ENCODE measurements at places on chromosomes 2 and 18. TPM values are rescaled to one million over a fixed set of nuclear protein-coding genes. Genes with fewer than 3 reads are reported as not detected.

STAMBP gene
- polyA plus RNA-seq: 50.2 TPM

RTP5 gene
- not detected for polyA plus RNA-seq

SP100 gene
- 123 TPM for polyA plus RNA-seq

TUBA3D gene
- polyA plus RNA-seq: not detected

CRYGD gene
- polyA plus RNA-seq: not detected

TMEM163 gene
- polyA plus RNA-seq: 0.08 TPM

FSHR gene
- not detected for polyA plus RNA-seq

REL gene
- 14.6 TPM for polyA plus RNA-seq

NEU2 gene
- not detected for polyA plus RNA-seq

MYCN gene
- not detected for polyA plus RNA-seq

ZNF521 gene
- not detected for polyA plus RNA-seq

COL3A1 gene
- polyA plus RNA-seq: not detected

SUCLG1 gene
- 94.7 TPM for polyA plus RNA-seq

ST6GAL2 gene
- polyA plus RNA-seq: not detected

C2orf15 gene
- polyA plus RNA-seq: 2.6 TPM

CACNB4 gene
- polyA plus RNA-seq: not detected

C2orf66 gene
- polyA plus RNA-seq: not detected

NEDD4L gene
- polyA plus RNA-seq: 4.4 TPM

ANKRD30BL gene
- polyA plus RNA-seq: not detected

SP5 gene
- not detected for polyA plus RNA-seq

TFPI gene
- polyA plus RNA-seq: not detected

HOXD13 gene
- polyA plus RNA-seq: not detected

MEP1B gene
- not detected for polyA plus RNA-seq

SULT1C4 gene
- not detected for polyA plus RNA-seq

EMILIN1 gene
- 1.2 TPM for polyA plus RNA-seq

ATP8B1 gene
- polyA plus RNA-seq: 0.20 TPM

ASXL2 gene
- 8.8 TPM for polyA plus RNA-seq

HOXD9 gene
- polyA plus RNA-seq: not detected

INHBB gene
- not detected for polyA plus RNA-seq

RIT2 gene
- not detected for polyA plus RNA-seq

IL36A gene
- polyA plus RNA-seq: 0.42 TPM

ZNF804A gene
- not detected for polyA plus RNA-seq

TEX44 gene
- not detected for polyA plus RNA-seq

IFT172 gene
- 1.5 TPM for polyA plus RNA-seq

ANO7 gene
- not detected for polyA plus RNA-seq

TIA1 gene
- polyA plus RNA-seq: 41.6 TPM

SERPINB7 gene
- not detected for polyA plus RNA-seq

CPO gene
- not detected for polyA plus RNA-seq

MTX2 gene
- polyA plus RNA-seq: 19.4 TPM

MC2R gene
- not detected for polyA plus RNA-seq

VAMP5 gene
- polyA plus RNA-seq: 155 TPM

PID1 gene
- polyA plus RNA-seq: not detected

GYPC gene
- polyA plus RNA-seq: 157 TPM

REG1B gene
- not detected for polyA plus RNA-seq

ASB18 gene
- polyA plus RNA-seq: not detected

LYPD6B gene
- not detected for polyA plus RNA-seq

CNOT11 gene
- 69.0 TPM for polyA plus RNA-seq

AFF3 gene
- 1.3 TPM for polyA plus RNA-seq

KIF5C gene
- 3.0 TPM for polyA plus RNA-seq

TMEM37 gene
- not detected for polyA plus RNA-seq

HPCAL1 gene
- polyA plus RNA-seq: 80.6 TPM

LTBP1 gene
- not detected for polyA plus RNA-seq
